Bladder microvascular endothelial cell (primary cell): ENCODE measurements at places on chromosomes 13 and 19. TPM values are rescaled to one million over a fixed set of nuclear protein-coding genes. Genes with fewer than 3 reads are reported as not detected.

POLRMT gene
- 19.3 and 34.0 TPM in 2 replicates for total RNA-seq

ZNF491 gene
- 1.1 and 1.8 TPM in 2 replicates for total RNA-seq

SERPINE3 gene
- not detected in 2 replicates for total RNA-seq

LAIR1 gene
- total RNA-seq, result not detected in 2 replicates

PDS5B gene
- total RNA-seq, result 21.0 and 33.7 TPM in 2 replicates

C19orf33 gene
- total RNA-seq, result 1.1 and 34.5 TPM in 2 replicates

HCST gene
- not detected in 2 replicates for total RNA-seq

URAD gene
- not detected in 2 replicates for total RNA-seq

SIGLEC9 gene
- 0.06 TPM in 1 of 2 replicates, not detected in the other for total RNA-seq

CCDC122 gene
- 1.1 and 3.8 TPM in 2 replicates for total RNA-seq

KLK15 gene
- not detected in 2 replicates for total RNA-seq

NMRK2 gene
- total RNA-seq, result not detected in 2 replicates

CFD gene
- 1.5 and 1.8 TPM in 2 replicates for total RNA-seq

SIGLEC5 gene
- total RNA-seq, result not detected in 2 replicates

CXCL17 gene
- total RNA-seq, result not detected in 2 replicates

PROZ gene
- total RNA-seq, result not detected in 2 replicates

TCF3 gene
- total RNA-seq, result 65.6 and 123 TPM in 2 replicates
